ENCODE measurements at places on chromosomes 11 and 22. TPM values are rescaled to one million over a fixed set of nuclear protein-coding genes. Genes with fewer than 3 reads are reported as not detected.

- H3K27me3 ChIP-seq: no peaks in the 10 kb centered on the region
- no peak overlapping the region for H3K27ac ChIP-seq
- peaks cover 37% of the 10 kb centered on the region for H3K4me1 ChIP-seq
These were observed 31.6 kb upstream of the HMOX1 start for GRCh38 chr22:35349368-35349703.

GRCh38 chr11:125348141-125348651 lies 147.9 kb downstream of the FEZ1 start:
- peaks cover 39% of the 10 kb centered on the region for H3K4me1 ChIP-seq
- DNase-seq: no peak
- H3K27me3 ChIP-seq: no peaks in the 10 kb centered on the region
- H3K36me3 ChIP-seq: no peaks in the 10 kb centered on the region
- no peak overlapping the region for H3K27ac ChIP-seq

- H3K4me1 ChIP-seq: no peaks in the 10 kb centered on the region
- no peaks in the 10 kb centered on the region for H3K36me3 ChIP-seq
- no peak for DNase-seq
- H3K27ac ChIP-seq: no peak overlapping the region
These were observed 6.8 kb upstream of the OR2AT4 start for GRCh38 chr11:75103380-75104026.

- H3K4me3 ChIP-seq: no peak overlapping the region
- H3K27me3 ChIP-seq: no peaks in the 10 kb centered on the region
- H3K36me3 ChIP-seq: no peaks in the 10 kb centered on the region
- DNase-seq: no peak
These were observed 84.1 kb downstream of the SLC1A2 start for GRCh38 chr11:35335226-35335625.

Gene PATE4
- total RNA-seq: not detected

Gene MPZL2
- 13.4 TPM for total RNA-seq
